Effector CD8-positive, alpha-beta T cell (primary cell): ENCODE measurements at places on chromosomes 7 and 10.
A peak's percentile ranks its signal among the peaks of the same experiment; 100 is the strongest.

DNA sequence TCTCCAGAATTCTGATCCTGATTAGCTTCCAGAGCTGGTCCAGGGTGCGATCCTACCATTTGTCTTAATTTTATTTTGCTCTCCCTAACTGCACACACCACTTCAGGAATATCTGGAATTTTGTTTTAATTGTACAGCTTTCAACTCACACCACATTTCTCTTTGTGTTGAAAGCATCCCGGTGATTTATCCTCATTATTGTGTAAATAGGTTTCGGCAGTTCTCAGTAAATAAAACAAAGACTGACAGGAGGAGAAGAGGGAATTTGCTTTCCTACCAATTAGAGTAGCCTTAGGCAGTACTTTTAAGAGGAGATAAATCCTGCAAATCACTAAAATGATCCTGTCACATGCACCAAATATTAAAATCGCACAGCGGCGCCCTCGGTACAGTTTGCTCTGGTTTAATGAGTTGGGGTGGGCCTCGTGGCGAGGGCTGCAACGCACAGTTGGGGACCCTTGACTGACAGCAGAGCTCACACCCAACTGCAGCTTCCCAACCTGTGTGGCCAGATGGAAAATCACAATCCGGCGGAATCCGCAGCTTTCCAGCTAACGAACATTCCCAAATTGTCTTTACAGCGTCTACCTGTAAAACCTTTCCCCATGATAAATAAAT lies 62.6 kb downstream of the EBF3 start:
- no peak for DNase-seq

DNA sequence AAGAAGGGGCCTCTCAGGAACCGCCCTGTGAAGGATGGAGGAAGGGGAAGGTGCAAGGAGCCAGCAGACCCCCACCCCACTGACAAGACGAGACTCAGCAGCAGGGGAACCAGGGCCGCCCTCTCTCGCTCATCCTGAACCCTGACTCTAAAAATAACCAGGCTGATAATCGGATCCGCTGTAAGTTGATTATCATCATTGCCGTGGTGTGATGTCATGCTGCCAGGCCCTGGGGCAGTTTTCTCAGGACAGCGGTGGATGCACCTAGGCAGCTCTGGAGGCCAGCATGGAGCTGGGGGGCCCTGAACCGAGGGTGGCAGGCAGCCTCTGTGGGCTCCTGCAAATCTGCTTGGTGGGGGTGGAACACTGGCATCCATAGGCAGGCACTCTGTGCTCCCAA lies 7.9 kb downstream of the RET start:
- no peak for DNase-seq

DNA sequence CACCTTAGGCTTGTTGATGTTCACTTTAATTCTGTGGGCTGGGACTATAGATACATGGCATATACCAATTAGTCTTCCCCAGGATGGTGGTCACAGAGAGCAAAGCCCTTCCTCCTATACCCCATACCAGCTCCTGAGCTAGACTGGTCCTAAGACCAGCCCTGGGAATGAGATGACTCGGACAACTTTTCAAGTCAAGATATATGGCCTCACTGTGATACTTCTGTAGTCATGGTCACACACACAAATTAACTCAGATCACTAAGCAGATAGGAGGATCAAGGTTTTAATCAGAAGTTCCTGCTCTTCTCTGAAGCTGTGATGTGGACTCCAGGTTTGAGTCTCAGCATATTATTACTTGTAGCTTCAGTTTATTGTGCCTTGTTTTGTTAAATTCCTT lies 53.1 kb downstream of the SLK start:
- DNase-seq: no peak

DNA sequence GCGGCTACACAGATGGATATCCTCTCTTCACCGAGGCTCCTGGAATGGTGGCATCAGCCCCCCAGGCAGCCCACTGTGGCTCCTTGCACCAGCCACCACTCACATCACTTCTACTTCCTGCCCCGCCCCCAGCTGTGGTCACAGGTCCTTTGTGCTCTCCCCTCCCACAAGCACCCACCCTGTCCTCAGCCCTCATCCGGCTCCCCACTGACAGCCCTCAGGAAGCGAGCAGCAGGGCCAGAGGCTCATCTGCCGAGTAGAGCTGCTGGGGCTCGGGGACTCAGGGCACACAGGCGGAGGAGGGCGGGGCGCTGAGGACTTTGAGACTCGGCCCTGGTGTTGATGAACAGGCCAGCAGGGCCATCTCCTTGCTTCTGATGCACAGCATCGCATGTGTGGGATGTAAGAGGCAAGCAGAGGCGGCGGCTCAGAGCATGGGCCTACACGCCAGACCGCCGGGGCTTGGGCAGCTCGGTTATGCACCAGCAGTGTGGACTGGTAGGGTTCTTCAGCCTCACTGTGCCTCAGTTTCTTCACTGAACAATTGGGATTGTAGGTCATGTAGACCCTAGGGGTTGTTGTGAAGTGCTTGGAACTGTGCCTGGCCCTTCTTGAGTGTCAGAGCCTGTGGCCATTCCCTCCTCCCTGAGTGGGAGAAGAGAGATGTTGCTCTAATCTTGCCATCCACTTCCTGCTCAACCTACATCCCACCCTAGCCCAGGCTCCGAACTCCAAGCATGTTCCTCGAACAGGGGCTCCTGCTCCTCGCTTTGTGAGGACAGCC lies at the start of gene PRF1:
TSS of gene PRF1 (minus strand) at position 77 of the 784 bp plus-strand sequence. CDS start 1,839 bp downstream, outside the sequence.
- peak; percentile 58 for DNase-seq

DNA sequence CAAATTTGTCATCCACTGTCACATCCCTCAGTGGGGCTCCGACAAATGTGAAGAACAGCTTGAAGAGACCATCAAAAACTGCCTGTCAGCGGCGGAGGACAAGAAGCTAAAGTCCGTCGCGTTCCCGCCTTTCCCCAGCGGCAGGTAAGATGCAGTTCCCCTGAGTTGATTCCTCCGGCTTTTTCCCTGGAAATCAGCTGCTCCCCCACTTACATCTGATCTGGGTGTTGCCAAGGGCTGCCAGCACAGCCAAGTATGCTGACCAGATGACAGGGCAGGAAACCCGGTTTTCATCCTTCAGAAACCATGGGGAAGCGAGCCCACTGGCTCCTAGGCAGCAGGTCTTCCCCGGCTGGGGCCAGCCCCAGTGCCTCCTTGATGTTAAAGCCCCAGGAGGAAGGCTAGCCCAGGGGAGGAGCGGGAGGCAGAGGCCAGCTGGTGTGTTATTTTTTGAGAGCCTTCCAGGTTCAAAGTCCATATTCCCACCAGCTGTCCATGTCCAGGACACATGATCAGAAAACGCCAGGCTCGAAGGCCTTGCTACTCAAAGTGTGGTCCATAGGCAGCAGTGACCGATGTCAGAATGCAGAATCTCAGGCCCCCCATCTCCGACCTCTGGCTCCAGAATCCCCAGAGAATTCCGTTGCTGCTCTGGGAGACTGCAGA lies 23.4 kb downstream of the AIFM2 start:
- no peak for DNase-seq

DNA sequence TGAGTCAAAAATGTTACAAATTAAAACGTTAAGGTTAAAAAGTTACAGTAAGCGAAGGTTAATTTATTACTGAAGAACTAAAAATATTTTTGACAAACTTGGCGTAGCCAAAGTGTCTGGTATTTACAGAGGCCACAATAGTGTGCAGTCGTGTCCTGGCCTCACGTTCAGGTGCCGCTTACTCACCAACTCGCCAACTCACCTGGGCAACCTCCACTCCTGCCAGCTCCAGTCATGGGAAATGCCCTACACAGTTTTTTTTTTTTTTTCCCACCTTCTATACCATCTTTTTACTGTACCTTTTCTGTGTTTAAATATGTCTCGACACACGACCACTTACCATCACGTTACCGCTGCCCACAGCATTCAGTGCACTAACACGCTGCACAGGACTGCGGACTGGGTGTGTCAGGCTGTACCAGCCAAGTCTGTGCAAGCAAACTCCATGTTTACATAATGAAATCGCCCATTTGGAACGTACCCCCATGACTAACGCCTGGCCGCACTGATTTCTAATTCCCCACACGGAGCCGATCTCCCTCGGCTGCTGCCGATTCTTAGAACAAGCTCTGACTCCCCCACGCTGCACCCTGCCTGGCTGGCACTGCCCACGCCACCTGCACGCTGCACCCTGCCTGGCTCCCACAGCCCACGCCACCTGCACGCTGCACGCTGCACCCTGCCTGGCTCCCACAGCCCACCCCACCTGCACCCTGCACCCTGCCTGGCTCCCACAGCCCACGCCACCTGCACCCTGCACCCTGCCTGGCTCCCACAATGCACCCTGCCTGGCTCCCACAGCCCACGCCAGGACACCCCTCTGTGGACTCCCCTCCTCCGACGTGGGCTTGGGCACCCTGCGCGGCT lies 203.1 kb downstream of the ZMYND11 start:
- DNase-seq: no peak

GRCh38 chr10:45491061-45491460 lies 117.0 kb downstream of the ALOX5 start:
- no peak for DNase-seq

GRCh38 chr7:122622682-122623081 lies 76.2 kb downstream of the RNF133 start:
- DNase-seq: no peak

DNA sequence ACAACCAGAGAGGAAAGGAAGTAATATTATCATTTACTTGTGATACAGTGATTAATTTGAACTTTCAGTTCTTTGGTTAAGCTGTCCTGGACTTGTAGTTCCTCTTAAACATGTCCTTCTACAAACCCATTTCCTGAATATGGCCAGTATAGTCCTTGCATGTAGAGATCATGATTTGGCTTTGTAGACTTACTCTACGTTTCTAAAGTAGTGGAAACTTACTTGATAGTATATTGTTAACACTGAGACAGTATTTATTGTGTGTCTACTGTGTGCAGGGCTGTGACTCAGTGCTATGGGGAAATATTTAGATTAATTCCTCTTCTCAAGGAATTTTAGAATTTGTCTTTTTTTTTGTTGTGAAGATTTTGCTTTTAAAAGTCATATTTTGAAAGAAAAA lies 109.5 kb downstream of the NRF1 start:
- DNase-seq: no peak

GRCh38 chr7:71613313-71613712 lies 481.4 kb downstream of the GALNT17 start:
- no peak for DNase-seq

DNA sequence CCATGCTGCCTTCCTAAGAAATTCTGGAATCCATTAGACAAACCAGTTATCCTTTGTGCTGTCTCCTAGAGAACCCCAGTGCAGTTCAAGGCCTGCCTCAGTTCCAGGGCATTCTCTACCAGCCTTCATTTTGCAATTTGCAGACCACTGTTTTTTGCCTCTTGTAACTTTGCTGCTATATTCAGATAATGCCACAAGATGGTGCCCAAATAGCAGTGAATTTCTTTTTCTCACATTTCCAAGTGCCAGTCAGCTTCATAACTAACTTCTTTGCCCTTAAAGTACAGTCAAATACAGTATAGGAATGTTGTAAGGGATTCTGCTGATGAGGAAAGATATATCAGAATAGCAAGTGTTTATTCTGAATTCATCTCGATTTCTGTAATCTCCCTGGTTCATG lies 25.2 kb downstream of the LOXL4 start:
- no peak for DNase-seq

GRCh38 chr10:5467634-5468255 lies 31.6 kb downstream of the CALML5 start:
- no peak for DNase-seq

GRCh38 chr10:16995867-16996529 lies 133.6 kb downstream of the CUBN start:
- DNase-seq: no peak

GRCh38 chr10:119416855-119417254 lies 125.7 kb downstream of the RGS10 start:
- DNase-seq: peak; percentile 43

DNA sequence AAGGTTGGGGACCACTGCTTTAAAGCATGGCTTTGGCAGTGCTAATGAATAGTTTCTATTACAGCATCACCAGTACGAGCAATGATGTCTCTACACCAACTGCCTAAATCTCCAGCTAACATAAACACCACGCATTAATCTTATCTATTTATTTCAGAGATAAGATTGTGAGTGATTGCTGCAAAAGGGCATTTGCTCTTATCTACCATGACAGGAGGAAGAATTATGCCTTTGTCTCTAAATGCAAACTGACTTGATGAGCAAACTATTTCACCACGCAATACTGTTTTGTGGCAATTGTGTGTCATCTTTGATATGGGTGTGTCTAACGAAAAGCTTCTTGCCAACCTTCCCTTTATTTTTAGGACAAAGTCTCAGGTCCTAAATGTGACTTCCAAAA lies 684.9 kb downstream of the SORCS1 start:
- DNase-seq: no peak

DNA sequence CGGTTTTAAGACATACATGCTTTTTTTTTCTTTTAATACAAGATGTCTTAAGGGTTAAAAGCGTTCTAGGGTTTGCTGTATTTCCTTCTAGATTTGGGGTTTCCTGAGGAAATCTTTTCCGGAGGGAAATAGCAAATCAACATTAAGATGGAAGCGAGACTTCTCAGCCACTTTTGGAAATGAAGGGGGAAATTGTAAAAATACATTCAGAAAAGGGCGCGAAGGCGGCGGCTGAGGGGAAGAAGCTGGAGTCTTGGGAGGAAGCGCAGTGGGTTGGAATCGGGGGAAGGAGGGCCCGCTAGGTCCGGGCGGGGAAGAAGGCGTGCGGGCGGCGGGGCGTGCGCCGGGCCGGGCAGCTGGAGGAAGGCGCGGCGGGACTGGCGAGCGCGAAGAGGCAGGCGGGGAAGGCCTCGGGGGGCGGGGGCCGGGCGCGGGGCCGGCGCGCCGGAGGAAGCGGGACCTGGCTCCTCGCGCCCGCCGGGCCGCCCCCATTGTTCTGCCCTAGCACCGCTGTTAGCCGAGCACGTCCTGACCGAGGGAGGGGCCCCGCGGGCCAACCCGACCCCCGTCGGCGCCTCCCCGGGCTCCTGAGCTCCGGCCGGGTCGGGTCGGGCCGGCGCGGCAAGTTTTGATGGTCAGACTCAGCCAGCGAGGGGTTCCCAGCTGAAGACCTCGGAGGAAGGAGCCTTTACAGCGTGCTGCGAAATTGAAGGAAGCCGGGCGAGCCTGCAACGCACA lies 1.5 kb upstream of the SKIDA1 start:
- DNase-seq: no peak

- DNase-seq: no peak
Measured at GRCh38 chr10:44723082-44723481, 188.1 kb upstream of the TMEM72 start.

- no peak for DNase-seq
Measured at GRCh38 chr10:73584737-73585136, 6.4 kb downstream of the USP54 start.
